ENCODE measurements at places on chromosomes 7 and 10. TPM values are rescaled to one million over a fixed set of nuclear protein-coding genes. Genes with fewer than 3 reads are reported as not detected.

DNA sequence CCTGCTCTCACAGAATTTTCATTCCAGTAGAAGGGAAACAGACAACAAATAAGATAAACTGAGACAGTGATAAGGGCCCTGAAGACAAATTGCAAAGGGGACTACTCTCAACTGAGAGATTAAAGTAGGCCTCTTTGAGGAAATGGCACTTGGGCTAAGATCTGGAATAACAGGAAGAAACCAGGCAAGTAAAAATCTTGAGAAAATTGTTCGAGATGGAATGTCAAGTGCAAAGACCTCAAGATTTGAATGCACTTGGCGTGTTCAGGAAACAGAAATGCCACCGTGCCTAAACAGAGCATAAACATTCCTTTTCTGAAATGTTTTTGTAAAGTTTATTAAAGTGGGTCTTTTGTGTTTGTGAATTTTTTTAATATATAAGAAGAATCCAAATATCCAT lies 10.7 kb downstream of the ARMH3 start:
- DNase-seq = no peak

DNA sequence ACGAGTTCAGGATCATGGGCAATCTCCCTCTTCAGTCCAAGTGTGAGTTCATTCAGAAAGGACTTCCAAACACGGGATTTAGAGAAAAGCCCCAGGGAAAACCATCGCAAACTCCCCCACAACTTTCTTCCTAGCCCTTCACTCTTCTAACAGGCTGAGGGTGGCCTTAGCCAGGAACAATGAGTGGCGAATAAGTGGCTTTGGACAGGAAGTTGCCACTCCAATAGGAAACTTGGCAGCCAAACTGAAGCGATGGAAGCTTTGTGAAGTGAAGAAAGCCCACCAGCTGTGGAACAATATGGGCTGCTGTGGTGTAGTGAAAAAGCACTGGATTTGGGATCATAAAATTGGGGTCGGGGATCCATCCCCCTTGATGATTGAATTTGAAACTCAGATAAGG lies 193.2 kb downstream of the TEX36 start:
- DNase-seq = no peak

Gene SMO
- total RNA-seq = 5.0 TPM

- DNase-seq = no peak
Observed at GRCh38 chr7:52209614-52210013, 825.8 kb upstream of the POM121L12 start.

- DNase-seq = no peak
Observed at GRCh38 chr7:158827411-158828132, 1.7 kb downstream of the ESYT2 start.

DNA sequence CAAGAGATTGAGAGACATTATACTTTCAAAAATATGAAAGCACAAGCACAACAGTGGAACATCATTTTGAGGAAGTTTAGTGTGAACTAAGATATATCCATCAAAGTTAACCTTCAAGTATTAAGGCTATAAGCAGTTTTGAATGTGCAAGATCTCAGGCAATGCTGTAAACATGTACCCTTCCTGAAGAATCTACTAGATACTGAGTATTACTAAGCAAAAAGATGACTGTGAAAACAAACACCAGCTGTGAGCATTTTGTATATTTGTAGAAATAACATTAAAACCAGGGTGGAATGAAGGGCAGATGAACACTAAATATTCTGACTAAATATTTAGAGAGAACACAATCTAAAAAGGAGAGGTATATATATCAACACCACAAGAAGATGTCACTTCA lies 41.3 kb upstream of the ADRA2A start:
- DNase-seq = no peak

GRCh38 chr10:52877451-52877850 lies 104.9 kb upstream of the MBL2 start:
- DNase-seq = no peak

DNA sequence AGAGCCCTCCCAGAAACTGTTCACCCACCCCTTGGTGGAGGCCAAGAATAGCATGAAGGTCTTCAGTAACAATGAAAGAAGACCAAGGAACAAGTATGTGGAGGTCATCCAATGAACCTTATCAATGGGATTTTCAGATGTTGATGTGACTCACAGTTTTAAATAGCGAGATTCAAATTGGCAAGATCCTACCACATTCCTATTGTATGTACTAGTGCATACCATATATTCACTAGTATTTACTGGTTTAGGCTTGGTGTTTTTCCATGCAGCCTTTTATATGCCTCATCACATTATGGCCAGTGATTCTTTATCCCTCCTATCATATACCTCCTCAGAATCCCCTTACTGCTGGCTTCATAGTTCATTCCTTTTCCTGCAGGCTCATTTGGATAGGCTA lies 54.4 kb downstream of the ITGB8 start:
- no peak for DNase-seq

DNA sequence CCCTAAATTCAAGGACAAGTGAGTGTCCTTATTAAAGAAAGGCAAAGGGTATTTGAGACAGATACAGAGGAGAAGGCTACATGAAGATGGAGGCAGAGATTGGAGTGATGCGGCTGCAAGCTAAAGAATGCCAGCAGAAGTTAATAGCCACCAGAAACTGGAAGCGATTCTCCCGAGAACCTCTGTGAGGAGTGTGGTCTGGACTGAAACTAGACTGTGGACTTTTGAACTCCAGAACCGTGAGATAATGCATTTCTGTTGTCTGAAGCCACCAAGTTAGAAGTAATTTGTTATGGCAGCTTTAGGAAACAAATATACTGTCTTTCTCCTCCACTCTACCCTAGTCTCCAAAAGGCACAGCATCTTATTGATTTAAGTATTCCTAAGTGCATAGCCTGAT lies 80.3 kb upstream of the CREB5 start:
- DNase-seq = no peak

- no peak for DNase-seq
Observed at GRCh38 chr7:2282185-2282751, 32.0 kb downstream of the SNX8 start.

GRCh38 chr10:218798-219197 lies 83.5 kb downstream of the ZMYND11 start:
- DNase-seq = no peak

- DNase-seq = no peak
Observed at GRCh38 chr10:72334196-72334824, 20.4 kb downstream of the DNAJB12 start.

Gene PON1
- total RNA-seq = not detected

Gene CFAP70
- total RNA-seq = 0.28 TPM

GRCh38 chr7:106126170-106126938 lies 14.2 kb upstream of the SYPL1 start:
- peak; percentile 40 for DNase-seq

GRCh38 chr7:99928994-99929729 lies at the start of gene GJC3:
GJC3 (minus strand) TSS chr7:99929620; CDS start chr7:99929620, 0 bp downstream.
- peak; percentile 27 for DNase-seq

DNA sequence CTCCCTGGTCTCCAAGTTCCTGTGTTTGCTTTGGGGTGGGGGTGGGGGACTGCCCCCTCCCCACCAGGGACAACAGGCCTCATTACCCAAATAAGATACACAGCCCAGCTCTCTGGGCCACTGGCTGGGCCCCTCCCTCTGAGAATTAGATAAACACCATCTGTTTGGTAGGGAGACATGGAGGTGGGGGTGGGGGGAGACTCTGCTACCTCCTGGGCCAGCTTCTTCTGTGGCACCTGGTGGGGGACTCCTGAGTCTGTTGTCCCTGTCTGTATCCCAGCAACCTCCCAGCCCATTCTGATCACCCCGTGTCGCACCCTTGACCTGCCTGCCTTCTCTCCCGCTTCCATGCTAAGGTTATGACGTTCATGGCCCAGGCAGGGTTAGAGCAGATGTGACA lies 5.8 kb downstream of the MLXIPL start:
- no peak for DNase-seq

Gene AP1S1
- total RNA-seq = 161 TPM
